Renal pelvis (tissue), 12 donors: ENCODE measurements at places on chromosomes 5 and 9.

- DNase-seq = no peak
Observed at GRCh38 chr9:16834817-16835216, 35.7 kb downstream of the BNC2 start.

GRCh38 chr5:1885868-1886845, 3.4 kb upstream of the IRX4 start:
- no peak for DNase-seq

GRCh38 chr5:126461838-126462237, 38.6 kb downstream of the GRAMD2B start:
- no peak for DNase-seq

DNA sequence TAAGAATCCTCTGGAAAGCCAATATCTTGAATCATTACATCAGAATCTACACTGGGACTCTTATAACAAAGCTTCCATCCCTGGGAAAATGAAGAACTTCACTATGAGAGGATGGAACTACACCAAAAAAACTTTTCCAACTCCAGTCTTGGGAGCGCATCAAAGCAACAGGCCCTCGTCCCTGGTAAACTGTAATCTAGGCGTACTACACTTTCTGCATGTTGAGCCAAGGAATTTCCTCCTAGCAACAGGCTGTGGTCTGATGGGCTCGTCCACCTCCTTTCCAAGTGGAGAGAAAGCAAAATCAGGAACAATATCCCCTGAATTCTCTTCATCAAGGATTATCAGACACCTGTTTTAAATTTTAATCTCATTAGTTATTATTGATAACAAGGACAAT, 94.1 kb downstream of the NFIB start:
- DNase-seq = no peak

DNA sequence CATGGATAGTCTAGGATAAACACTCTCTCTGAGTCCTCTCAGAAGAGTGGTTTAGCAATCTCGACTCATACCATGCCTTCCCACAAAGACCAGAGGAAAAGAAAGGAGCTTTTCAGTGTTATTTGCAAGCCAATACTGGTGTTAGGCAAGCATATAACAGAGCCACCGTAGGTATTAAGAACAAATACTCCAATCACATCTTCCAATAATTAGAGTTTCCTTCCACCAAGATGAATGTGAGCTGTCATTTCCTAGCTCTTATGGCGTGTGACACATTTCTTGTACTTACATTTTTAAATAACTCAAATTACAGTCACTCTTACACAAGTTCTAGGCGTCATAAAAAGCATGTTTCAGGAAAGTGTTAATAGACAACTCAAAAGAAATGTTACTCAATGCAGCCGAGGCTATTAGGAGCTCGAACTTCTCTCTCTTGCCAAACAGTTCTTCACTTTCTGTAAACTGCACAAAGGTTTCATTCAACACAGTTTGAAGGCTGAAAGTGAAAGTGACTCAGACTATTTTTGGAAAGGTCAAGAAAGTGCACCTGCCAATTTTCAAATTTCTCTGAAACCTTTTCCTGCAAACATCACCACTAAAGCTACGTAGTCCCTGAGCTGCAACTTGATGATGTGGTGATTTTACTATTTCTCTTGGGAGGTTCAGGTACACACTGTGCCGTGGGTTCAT, 153.8 kb downstream of the AUH start:
- no peak for DNase-seq
